Iris pigment epithelial cell (primary cell): ENCODE measurements at places on chromosomes 5 and 9.

- no peak for DNase-seq
Observed at GRCh38 chr5:67887748-67888161, 327.8 kb upstream of the PIK3R1 start.

GRCh38 chr5:80215523-80215922 lies 40.3 kb downstream of the SERINC5 start:
- no peak for DNase-seq

DNA sequence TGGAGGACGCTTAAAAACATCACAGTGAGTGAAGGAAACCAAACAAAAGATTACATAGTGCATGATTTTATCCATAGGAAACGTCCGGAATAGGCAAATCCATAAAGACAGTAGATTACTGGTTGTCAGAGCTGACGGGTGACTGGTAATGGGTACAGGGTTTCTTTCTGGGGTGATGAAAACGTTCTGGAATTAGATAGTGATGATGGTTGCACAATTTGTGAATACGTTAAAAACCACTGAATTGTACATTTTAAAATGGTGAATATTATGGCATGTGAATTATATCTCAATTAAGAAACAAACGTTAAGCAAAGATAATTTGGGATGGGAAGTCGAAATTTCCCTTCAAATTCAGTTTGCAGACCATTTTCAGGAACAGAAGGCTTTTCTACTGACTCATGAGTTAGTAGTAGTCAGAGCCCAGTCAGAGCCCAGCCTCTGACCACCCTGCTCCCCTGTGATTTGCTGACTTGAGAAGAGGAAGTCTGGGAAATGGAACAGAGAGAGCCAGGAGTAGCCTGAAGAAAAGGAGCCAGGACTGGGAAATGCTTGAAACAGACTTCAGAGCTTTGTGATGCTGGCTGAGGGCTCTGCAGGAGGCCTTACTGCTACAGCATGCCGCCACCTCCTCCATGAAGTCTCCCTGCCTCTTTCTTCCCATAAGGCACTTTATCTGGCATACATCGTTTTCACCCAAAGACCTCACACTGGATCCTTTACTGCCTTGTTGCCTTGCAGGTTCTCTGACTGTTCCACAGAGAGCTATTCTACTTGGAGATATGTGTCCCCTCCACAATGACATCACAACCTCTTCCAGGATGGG lies 46.4 kb upstream of the CTNNA1 start:
- peak; percentile 86 for DNase-seq

DNA sequence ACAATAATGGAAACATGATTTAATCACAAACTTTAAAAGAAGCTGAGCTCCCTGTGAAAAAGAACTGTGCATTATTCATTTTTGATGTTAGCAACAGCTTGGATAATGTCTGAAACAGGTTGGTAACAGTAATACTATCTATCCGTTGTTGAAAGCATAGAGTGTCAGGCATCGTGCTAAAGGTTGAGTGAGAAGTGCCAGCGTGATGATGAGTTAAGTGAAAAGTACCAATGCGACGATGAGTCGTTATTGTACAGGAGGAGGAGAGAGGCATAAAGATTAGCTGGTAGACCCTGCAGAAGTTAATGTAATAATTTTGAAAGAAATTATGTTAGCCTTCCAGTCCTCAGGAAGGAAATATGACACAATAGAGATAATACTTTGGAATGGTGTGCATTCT lies 593.6 kb downstream of the MAT2B start:
- DNase-seq = no peak

DNA sequence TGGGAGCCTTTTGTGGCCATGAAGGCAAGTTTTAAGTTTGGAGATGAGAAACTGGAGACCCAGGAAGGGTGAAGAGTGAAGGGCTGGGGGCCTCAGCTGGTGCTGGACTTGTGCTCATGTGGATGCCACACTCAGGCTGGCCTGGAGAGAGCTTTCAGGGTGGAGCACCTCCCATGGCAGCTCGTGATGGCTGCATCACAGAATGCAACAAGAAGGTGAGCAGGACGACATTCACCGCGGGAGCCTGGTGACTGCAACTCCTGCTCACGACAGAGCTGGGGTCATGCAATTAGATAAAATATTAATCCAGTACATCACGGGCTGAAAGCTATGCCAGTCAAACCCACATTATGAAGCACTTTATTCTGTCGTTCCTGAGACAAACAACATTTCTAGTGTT lies 59.7 kb downstream of the SEMA4D start:
- no peak for DNase-seq

- peak; percentile 12 for DNase-seq
Observed at GRCh38 chr5:27845248-27845647, 806.9 kb upstream of the CDH9 start.

DNA sequence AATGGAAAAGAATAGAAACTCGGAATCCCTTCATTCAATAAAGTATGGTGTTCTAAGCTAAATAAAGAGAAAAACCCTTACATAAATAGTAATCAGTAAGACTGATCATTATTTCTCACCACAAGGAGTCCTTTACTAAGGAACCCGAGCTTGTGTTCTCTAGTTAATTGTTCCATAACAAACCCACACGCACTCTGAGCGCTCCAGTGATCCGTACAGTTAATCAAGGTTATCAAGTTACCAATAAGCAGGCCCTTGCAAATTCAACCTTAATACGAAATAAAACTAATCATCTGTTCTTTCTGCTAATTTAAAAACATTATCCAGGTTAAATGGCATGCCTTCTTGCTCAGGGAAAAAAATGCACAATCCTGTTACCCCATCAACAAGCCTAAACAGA lies 224.4 kb downstream of the FRMD3 start:
- DNase-seq = no peak
